ENCODE measurements at places on chromosomes 4 and X. TPM values are rescaled to one million over a fixed set of nuclear protein-coding genes. Genes with fewer than 3 reads are reported as not detected.

DNA sequence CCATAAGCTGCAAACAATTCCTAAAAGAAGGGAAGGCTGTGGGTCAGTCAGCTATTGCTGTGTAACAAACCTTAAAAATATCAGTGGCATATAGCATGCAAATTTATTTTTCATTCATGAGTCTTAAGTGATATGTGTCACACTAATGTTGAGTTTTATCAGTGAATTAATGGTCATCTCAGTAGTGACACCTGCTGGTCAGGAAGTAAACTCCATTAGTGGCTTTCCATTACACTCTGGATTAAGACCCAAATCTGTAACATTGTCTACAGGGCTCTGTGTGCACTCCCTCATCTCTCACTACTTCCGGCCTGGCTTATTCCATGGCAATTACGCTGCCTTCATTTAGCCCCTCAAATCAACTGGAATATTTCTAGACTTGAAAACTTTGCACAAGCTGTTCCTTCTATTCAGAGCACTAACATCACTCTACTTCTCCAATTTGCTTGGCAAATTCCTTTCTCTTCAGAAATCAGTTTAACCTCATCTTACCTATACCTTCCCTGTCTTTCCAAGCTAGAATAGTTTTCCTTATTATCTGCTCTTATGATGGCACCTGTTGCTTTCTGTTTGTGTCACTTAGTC lies 217.3 kb upstream of the TAPT1 start:
- no peak for DNase-seq

FGF2 gene
- total RNA-seq: 50.2 TPM

- DNase-seq: no peak
These were observed 159.4 kb downstream of the MGST2 start for GRCh38 chr4:139824882-139825522.

DNA sequence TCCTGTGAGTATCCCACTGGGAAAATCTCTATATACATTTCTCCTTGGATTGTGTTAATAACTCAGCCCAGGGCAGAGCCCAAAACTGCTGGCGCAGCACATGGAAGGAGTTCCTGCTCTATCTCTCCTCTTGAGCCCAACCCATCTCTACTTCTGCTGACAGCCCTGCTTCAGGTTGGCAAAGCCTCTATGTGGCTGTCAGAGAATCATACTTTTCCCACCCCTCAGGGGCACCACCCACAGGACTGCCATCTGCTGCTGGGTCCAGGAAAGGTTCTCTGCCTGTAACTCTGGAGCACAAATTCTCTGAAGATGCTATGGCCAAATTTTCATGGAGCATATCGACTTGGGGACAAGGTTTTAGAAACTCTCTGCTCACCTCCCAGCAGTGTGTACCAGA lies 278.5 kb upstream of the EMCN start:
- DNase-seq: no peak

SPACA5 gene
- total RNA-seq: not detected

- no peak for DNase-seq
These were observed 135.9 kb upstream of the ARHGEF9 start for GRCh38 chrX:63920875-63921274.

RADX gene
- total RNA-seq: 0.81 TPM

DNA sequence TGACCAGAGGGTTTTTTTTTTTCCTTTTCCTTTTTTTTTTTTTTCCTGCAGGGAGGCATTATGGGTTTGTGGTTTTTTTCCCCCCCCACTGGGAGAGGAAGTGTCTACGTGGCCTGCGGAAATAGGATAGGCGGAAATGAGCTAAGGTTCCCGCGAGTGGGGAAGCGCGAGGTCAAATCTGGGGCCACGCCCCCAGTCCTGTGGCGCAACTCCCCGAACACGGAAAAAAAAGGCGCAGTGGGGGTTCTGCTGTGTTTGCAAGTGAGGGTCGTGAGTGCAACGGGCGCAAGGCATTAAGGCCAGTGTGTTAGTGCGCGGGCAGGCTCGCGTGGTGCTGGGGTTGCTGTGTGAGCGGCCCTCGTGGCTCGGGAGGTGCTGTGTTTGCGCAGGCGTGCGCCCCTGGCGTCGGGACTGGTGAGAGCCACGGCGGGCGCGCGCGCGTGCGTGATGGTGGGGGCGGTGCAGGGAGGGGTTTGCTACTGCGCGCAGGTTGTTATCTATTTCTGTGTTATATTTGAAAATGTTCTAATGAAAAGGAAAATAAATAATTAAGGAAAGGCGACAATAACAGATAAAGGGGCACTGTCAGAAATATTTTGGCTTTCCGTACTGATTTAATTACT lies 685 bp upstream of the MORF4L2 start:
- DNase-seq: peak; percentile 51

GRCh38 chrX:139530550-139530949 lies at the start of gene F9:
Gene F9 (plus strand): TSS chrX:139530739. CDS start chrX:139530765, 26 bp downstream.
- DNase-seq: no peak

DNA sequence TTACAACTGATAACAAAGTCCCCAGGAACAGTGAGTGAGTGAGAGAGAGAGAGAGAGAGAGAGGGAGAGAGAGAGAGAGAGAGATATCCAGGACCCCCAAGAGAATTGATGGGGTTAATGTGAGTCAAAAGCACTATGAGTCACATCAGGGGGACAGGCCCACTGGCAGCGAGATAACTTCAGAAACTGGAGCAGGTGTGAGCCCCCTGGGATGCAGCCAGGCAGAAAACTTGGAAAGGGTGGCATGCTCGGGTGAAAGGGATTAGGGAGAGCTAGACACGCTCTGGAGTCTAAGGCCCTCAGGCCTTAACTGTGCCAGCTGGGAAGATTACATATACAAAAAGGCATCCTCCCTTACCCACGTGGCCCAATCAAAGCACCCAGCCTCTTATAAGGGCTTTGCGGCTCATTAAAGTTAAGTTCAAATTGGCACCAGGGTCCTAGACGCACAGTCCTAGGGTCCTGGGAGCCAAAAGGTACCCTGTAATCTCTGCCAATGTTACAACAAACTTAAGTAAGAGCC lies 841 bp downstream of the ACOT9 start:
- no peak for DNase-seq

DNA sequence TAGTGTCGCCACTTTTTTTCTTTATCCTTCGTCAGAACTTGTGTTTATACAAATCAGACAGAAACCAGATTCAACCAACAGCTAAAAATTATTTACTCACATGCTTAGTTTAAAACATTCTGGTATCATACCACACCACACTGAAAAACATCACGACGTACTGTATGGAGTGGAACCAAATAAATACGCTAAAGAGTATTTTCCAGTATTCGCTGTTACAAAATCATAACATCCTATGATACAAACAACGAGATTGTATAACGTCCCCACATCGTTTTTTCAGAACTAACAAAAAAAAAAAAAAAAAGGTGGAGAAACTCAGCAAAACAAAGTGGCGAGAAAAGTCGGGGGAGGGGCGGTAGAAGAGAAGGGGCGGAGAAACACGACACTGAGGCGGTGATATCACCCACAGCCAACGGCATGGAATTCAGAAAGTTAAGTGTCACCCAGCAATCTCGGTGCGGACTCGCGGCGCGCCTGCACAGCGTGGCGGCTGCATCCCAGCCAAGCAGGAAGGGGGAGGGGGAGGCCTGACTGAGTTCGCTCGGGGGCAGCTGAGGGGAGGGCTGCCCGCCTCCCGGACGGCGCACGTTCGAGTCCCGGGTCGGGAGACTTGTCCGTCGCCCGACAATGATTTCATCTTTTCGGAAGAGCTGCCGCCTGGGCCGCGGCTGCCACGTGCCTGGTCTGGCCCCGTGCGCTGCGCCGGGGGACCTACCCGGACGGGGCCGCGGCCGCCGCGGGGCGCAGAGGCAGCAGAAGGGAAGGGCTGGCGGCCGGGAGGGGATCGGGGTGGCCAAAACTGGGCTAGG lies 920 bp downstream of the SETD7 start:
- DNase-seq: peak; percentile 64

DNA sequence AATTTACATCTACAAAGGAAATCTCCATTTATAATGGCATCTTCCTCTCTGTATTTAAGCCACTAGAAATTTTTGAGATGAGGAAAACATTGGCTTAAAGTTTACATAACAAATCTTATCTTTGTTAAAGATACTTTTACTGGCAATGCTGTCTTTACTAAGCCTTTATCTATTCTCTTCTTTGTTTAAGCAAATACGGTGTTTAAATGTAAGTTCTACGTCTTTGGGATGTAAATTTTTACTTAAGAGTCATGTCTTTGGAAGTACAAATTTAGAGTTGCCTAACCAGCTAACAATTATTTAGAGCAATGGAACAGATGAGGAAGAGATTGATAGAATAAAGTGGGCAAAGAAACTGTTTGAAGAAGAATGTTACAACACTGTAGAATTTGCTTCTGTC lies 1024.0 kb upstream of the PCDH10 start:
- no peak for DNase-seq

DNA sequence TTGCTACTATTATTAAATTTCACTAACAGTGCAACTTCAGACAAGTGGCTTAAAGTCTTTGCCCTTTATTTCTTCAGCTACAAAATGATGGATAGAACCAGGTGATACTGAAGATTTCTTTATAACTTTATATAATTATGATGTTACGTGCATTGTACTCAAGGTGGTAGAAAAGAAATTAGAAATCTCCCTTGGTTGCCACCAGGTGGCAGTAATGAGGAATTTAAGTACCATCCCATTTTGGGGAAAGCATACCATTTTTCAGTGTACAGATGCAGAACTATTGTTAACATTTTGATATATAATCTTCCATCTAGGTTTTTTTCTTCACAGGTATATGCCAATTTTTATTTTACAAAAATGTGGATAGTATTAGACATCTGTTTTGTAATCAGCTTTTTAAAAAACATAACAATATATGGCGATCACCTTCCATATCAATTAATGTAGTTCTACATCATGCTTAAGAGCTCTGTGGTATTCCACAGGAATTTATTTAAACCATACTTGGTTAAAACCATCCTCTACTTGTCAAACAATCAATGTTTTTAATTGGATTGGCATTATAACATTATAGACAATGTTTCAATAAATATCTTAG lies 37.7 kb upstream of the RAB33B start:
- no peak for DNase-seq

SSX2B gene
- total RNA-seq: not detected

VCX gene
- not detected for total RNA-seq

DNA sequence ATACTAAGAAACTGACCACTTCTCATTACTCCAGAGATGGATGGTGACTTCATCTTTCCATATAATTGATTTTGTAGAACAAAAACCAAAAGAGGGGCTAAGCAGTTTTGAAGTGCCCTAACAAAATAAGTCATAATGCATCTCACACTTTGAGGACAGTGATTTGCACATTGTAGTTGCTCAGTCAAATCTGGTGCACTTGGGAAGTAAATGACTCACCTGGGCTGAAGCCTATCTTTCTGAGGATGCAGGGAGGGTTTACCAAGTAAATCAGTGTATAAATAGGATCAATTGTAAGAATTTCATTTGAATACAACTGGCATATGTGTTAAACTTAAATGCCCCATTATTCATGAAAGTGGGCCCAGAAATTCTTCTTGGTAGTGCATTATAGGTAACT lies 134.2 kb downstream of the DCLK2 start:
- DNase-seq: no peak

FATE1 gene
- total RNA-seq: not detected

DNA sequence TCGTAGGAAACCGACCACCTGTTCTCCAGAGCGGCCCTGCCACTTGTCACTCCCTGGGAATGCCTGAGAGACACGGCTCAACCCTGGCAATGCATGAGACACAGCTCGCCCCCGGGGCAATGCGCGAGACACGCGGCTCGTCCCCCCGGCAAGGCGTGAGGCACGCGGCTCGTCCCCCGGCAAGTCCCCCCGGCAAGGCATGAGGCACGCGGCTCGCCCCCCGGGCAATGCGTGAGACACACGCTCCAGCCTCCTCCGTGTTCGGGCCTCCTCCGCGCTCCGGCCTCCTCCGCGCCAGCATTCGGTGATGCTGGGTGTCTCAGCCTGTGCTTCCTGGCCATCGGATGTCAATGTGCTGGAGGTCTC lies 27.5 kb upstream of the CPLX1 start:
- no peak for DNase-seq

- no peak for DNase-seq
These were observed 639 bp upstream of the SORCS2 start for GRCh38 chr4:7191546-7192251.

TMPRSS11A gene
- total RNA-seq: not detected

GRCh38 chr4:80385397-80386280 lies 50.1 kb downstream of the CFAP299 start:
- no peak for DNase-seq

- no peak for DNase-seq
These were observed 339.8 kb downstream of the PAPSS1 start for GRCh38 chr4:107380190-107380589.

DNA sequence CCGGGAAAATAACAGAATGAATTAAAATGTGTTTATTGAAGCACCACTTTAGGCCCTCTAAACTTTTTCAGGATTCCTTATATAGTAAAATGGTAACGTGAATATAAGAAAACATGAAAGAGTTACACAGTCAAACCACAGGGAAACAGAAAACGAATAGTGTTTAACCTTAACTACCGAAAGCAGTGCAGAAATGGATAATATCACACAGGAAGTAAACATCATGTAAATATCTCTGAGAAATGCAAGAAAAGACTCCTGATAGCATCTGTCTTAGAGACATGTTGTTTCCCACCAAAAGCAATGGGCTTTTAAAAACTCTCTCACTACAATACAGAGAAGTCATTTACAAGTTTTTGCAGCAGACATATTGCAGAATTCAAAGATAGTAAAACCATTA lies 323.9 kb upstream of the CXXC4 start:
- no peak for DNase-seq

CTSO gene
- total RNA-seq: 31.1 TPM

P2RY10 gene
- total RNA-seq: 2.5 TPM

GRCh38 chrX:29528281-29528680 lies 687.1 kb upstream of the MAGEB2 start:
- no peak for DNase-seq

DNA sequence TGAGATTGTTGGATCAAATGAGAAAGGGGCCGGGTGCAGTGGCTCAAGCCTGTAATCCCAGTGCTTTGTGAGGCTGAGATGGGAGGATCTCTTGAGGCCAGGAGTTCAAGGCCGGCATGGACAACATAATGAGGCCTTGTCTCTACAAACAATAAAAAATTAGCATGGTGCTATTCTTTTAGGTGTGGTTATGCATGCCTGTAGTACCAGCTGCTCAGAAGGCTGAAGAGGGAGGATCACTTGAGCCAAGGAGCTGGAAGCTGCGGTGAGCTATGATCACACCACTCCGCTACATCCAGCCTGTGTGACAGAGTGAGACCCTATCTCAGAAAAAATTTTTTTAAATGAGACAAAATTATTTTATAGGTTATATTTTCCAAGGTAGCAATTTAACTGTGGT lies 49.7 kb upstream of the TMEM150C start:
- no peak for DNase-seq

GRCh38 chr4:78137532-78137931 lies 80.4 kb downstream of the FRAS1 start:
- DNase-seq: no peak

- DNase-seq: no peak
These were observed 28.0 kb upstream of the ZNF280C start for GRCh38 chrX:130296743-130297142.
